SHP77 treated with DMSO at 0.1 percent for 48 hours (cell line): ENCODE measurements at places on chromosomes 2 and 18.

GRCh38 chr2:238396663-238397062 lies 30.1 kb upstream of the ASB1 start:
- no peak for DNase-seq

DNA sequence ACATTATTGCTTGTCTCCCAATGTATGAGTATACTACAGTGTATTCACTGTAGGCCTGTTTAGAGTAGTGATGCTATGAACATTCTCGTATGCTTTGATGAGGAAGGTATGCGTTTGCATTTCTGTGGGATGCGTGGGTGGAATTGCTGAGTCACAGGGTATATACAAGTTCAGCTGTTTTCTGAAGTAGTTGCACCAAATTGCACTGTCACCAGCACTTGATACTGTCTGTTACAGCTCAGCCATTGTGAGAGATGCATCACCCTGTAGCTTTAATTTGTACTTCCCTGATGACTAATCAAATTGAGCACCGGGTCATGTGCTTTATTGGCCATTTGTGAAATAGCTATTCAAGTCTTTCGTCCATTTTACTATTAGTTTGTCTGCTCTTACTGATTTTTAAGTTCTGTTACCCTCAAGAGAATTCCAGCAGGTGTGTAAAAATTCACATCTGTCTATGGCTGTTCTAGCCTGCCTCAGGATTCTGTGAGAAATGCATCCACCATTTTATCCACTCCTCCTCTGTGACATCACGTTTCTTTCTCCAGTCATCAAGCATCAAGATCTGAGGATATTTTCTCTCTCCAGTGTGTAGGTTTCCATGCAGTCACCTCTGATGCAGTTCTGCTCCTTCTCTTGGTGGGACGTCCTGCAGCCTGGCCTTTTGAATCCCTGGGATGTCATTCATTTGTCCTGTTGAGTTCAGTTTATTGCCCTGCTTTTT lies 72.5 kb downstream of the DGKD start:
- DNase-seq, result no peak

DNA sequence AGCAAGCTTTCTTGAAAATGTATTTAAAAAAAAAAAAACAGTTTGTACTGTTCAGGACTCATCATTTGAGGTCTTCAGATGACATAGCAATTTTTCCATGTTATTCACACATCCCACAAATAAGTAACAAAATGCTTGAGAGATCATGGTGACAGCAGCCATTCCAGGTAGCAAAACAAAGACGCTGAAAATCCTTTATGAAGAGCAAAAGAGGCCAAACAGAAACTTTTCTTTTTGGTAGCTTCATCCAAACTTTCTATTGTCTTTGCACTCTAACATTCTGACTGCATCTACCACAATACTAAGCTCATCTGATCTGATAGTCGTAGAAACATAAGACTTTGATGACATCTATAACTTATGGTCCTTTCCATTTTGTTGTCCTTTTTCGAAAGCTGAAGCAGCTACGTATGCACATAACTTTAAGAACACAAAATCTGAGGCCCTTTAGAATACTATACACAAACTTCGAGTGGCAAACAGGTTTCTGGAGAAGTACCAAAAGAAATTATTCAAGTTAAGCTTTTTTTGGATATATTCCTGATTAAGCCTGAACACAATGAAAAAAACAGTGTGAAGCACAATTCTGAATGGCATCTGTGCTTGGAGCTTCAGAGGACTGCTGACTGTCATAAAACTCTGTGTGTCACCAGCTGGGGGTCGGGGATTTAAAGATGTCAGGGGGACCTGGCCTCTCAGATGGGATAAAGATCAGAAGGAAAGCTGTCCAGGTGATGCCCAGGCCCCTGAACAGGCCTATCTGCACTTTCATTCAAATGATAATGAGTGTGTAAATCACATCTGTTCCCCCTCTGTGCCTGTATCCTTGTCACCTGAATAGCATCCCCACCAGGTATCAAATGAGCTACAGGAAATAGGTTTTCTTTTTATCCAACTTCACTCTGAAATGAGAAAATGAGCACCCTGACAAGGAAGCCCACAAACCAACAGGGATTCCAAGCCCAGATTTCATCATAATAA lies 75.8 kb downstream of the ZEB2 start:
- no peak for DNase-seq

GRCh38 chr2:127429844-127430425 lies 11.7 kb downstream of the PROC start:
- no peak for DNase-seq

GRCh38 chr2:232870766-232871371 lies 805 bp downstream of the SNORC start:
- DNase-seq, result no peak

- no peak for DNase-seq
Measured at GRCh38 chr2:222572264-222572721, 83.6 kb downstream of the FARSB start.

GRCh38 chr2:177029501-177029900 lies 183.1 kb upstream of the HNRNPA3 start:
- no peak for DNase-seq

- no peak for DNase-seq
Measured at GRCh38 chr18:47912794-47913585, 17.5 kb downstream of the SMAD2 start.

GRCh38 chr2:198807131-198807530 lies 650.6 kb downstream of the SATB2 start:
- DNase-seq, result no peak

- no peak for DNase-seq
Measured at GRCh38 chr2:106129592-106129991, 64.5 kb downstream of the UXS1 start.

DNA sequence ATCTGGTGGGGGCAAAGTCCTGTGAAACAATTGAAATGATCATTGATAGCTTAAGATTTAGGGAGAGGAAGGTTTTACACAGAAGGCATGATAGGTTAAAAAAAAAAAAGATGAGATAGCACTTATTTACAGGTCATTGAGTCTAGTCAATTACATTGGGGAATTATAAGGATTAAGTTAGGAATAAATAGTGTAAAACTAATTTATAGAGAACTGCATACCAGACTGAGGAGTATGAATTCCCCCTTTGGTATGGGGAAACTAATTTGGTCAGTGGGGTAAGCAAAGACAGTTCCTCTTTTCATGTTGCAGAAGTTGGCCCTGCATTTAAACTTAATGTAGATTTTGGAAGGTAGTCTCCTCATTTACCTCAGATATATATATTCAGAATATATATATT lies 10.8 kb downstream of the GLS start:
- DNase-seq, result no peak

DNA sequence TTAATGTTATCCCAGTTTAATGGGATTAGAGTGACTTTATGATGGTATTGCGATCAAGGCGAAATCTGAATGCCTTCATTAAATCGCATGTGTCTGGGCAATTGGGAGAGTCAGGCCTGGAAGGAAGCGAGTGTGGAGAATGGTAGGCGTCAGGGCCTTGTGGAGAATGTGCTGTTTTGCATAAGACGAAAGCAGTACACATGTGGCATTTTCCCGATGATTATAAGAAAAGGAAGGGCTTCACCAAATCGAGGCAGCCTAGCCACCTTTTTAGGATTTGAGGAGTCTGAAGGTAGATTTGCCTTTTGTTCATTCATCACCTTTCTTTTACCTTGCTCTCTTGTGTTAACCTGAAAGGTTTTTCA lies 1.0 kb downstream of the ZNF532 start:
- DNase-seq, result no peak

- DNase-seq, result no peak
Measured at GRCh38 chr2:232324778-232325177, 53.8 kb upstream of the ALPP start.

DNA sequence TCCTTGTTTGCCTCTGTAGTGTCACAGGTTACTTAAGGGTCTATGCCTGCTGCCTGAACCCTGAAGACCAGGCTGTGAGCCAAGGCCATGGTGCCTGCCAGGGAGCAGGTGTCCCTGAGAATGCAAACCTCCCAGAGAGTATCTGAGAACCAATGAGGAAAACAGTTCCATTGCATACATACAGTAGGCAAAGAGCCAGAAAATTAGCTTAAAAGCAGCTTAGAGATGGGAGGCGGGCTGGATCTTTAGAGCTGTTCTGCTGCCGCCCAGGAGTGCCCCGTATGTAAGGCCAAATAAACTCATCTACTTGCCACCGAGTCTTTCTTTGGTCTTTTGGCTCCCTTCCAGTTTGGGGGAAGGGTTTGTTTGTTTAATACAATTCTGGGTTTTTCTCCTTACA lies 327.9 kb downstream of the CLIP4 start:
- peak; percentile 25 for DNase-seq

GRCh38 chr2:25018681-25019080 lies 23.2 kb upstream of the EFR3B start:
- DNase-seq, result no peak

- DNase-seq, result no peak
Measured at GRCh38 chr2:112757265-112757664, 7.1 kb downstream of the CKAP2L start.

DNA sequence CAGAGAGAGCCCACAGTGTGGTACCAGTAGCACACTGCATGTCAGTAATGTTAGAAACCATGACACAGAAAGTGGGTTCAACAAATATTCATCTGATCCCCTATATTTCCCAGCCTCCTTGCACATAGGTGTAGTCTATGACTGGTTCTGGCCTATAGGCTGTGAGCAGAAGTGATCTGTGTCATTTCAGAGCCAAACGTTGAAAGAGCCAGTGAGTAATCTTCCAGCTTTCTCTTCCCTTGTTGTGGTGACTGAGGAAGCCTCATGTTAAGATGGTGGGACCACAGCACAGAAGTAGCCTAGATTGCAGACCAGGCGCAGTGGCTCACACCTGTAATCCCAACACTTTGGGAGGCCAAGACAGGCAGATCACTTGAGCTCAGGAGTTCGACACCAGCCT lies 4.1 kb downstream of the TMEM237 start:
- DNase-seq, result no peak

DNA sequence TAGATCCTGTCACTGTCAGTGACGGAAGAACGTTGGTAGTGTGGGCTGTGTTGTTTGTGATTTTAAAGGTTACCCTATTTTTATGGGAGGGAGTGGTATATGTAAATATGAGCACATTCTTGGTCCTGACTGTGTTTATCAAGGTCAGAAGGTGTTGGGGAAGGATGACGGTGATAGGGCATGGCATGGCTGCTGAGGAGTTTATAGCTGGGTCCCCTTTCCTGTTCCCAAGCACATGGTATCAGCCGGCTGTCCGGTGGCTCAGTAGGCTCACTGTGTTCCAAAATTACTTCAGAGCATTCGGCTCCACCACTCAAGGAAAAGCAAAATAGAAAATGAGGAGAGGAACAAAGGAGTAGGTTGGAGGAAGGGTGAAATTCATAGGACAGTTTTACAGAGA lies 28.6 kb downstream of the IRS1 start:
- no peak for DNase-seq

GRCh38 chr18:49238433-49239042 lies 221.9 kb downstream of the DYM start:
- DNase-seq, result no peak

- no peak for DNase-seq
Measured at GRCh38 chr18:46466234-46467160, 190.5 kb downstream of the LOXHD1 start.

- DNase-seq, result no peak
Measured at GRCh38 chr2:22238967-22239366, 1115.2 kb downstream of the TDRD15 start.

GRCh38 chr2:197805715-197806633 lies 1.6 kb downstream of the PLCL1 start:
- DNase-seq, result no peak

GRCh38 chr2:98902209-98903063 lies 33.6 kb downstream of the CRACDL start:
- DNase-seq, result no peak

- DNase-seq, result no peak
Measured at GRCh38 chr2:234558642-234559041, 61.8 kb upstream of the ARL4C start.

DNA sequence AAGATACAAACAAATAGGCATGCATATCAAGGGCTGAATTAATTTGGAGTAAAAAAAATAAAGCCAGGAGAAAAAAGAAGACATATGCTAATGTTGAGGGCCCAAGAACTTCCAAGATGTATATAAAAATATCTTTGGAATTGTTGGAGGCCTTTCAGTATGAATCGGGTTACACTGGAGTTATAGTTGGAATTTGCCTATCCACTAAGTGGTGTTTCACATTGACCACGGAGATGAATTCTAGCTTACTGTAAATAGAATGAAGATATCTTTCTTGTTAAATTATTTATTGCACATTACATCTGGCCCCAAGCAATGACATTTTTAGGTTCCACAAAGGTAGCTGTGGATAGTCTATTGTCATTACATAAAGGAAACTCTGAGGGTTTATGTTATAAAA lies 38.5 kb upstream of the TRIB2 start:
- no peak for DNase-seq

DNA sequence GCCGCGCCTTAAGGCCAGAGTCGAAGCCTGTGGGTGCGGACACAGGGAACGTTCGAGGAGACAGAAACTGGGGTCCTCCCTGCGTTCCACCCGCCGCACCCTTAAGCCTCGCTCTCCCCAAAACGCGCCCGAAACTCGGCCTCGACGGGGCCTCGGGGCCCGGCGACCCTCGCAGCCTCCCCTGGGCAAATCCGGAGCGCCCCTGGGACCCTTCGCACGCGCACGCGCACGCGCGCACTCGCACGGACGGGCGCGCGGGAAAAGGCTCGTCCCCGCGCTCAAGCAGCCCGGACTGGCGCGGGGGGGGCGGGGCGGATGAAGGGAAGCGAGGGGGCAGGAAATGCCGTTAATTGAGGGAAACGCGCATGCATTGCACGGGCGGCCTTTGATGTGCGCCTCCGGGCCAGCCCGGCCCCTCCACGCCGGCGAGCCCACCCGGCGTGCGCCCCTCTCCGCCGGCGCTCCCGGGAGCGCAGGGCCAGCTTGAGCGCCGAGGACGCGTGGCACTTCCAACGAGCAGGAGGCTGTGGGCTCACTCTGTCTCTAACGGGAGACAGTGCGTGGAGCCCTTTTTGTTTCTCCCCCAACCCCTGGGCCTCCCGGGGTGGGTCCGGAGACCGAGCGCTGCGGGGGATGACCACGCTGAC lies 5.4 kb upstream of the SALL3 start:
- no peak for DNase-seq

DNA sequence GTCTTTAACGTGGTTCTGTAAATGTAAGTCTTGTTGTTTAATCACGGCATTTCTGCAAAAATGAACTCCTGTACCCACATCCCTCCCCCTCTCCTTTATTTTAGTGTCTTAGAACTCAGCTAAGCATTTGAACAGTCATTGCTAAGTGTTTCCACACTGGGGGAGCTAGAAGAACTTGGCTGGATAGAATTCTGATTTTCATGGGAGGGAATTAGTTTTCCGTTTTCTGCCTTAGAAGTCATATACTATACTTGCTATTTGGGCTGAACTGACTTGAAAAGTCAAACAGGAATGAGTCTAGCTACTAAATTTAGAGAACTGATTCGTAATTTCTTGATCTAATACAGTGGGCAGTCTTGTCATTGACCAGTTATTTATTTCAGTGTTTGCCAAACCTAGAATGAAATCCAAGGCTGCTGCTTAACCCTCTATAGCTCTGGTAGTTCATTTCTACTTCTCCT lies 61.1 kb downstream of the FMNL2 start:
- DNase-seq, result no peak

- DNase-seq, result no peak
Measured at GRCh38 chr2:12501469-12502158, 215.1 kb upstream of the TRIB2 start.
